ENCODE measurements at places on chromosomes 2 and 18.
A peak's percentile ranks its signal among the peaks of the same experiment; 100 is the strongest.

- DNase-seq = peak; percentile 82
Observed at GRCh38 chr18:77063260-77063659, 69.3 kb downstream of the MBP start.

DNA sequence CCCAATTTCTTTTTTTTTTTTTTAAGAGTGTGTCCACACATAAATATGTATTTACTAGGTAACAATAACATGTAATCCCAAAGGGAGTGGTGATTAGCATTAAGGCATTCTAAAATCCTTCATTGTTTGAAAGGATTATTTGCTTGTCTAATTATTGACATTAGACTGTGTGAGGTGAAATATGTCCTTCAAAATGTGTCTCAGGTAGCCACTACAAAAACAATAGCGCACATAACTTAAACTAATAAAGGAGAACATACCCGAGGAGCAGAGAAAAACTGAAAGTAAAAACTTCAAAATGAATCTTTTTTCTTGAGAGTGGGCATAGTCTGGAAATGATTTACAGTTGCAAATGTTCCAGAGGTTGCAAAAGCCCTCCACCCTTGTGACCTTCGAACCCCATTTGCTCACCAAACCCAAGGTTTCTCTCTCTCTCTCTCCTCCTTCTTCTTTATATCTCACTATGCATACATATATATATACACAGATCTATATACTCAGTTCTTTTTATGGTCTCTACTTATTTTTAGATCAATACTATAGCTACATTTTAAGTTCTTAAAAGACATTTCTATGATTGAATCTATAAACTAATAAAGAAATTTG is 24.4 kb upstream of the FRZB start:
- DNase-seq = no peak

GRCh38 chr2:179671043-179671981 is 190.1 kb downstream of the ZNF385B start:
- DNase-seq = no peak

DNA sequence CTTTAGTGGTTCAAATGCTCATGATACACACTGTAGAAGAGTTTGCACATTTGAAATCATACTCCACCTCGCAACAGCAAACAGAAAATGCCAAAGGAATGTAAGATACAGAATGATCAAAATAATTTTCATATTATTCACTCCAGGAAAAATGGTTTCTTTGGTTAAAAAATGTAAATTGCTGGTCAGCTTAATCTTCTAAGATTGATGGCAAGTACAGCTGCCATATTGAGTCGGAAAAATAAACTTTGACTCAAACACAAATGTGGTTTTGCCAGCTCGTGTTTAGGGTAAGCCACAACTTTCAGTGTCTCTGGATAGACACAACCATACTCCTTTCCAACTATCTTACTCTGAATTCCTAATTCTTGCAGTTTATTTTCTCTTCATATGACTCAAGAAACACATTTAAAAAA is 154.9 kb upstream of the SMIM21 start:
- DNase-seq = no peak

DNA sequence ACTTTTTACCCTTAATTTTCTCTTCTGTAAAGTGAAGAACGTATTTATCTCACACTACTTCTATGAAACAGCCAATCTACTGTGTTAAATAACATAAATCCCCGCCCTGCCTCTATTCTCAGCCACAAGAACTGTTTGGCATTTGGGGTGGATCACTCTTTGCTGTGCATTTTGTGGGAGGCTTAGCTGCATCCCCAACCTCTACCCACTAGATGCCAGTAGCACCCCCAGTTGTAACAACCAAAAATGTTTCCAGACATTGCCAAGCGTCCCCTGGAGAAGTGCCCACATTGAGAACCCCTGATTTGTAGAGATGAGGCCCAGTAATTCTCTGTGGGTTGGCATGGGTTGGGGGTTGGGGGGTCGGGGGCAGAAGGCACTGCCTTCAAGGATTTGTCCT is 94.7 kb upstream of the BOD1L2 start:
- DNase-seq = no peak

DNA sequence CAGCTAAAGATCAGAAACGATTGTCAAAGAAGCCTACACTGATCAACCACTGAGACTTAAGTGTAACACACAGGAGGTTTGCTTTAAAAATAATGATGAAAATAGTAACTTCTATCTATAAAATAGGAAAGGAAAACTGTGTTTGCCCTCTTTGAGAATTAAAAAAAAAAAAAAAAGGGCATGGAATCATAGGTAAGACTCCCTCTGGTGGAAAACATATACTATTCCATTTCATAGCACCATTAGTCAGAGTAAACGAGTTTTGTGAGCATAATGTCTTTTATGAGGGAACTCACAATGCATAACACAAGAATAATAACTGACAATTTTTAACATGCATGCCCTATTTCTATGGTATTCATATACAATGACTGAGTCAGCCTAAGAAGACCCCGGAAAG is 36.3 kb downstream of the SLC35F5 start:
- DNase-seq = no peak

- no peak for DNase-seq
Observed at GRCh38 chr2:11077411-11077810, 77.9 kb upstream of the SLC66A3 start.

GRCh38 chr2:96225016-96225533 is 16.4 kb upstream of the STARD7 start:
- no peak for DNase-seq

DNA sequence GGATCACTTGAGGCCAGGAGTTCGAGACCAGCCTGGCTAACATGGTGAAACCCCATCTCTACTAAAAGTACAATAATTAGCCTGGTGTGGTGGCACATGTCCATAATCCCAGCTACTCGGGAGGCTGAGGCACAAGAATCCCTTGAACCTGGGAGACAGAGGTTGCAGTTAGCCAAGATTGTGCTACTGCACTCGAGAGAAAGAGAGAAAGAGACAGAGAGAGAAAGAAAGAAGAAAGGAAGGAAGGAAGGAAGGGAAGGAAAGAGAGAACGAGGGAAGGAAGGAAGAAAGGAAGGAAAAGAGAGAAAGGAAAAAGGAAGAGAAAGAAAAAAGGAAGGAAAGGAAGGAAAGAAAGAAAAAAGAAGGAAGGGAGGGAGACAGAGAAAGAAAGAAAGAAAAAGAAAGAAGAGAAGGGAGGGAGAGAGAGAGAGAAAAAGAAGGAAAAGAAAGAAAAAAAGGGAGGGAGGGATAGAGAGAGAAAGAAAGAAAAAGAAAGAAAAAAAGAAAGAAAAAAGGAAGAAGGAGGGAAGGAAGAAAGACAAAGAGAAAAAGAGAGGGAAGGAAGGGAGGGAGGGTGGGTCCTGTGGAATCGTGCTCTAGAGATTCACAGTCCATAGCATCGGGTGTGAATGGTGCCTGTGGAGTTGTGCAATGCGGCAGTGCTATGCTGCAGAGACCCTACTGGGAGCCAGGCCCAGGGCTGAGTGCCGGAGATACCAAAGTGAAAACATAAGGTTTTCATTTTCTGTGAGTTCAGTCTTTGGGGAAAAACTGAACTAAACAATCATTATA is 4.6 kb upstream of the SDC1 start:
- no peak for DNase-seq

DNA sequence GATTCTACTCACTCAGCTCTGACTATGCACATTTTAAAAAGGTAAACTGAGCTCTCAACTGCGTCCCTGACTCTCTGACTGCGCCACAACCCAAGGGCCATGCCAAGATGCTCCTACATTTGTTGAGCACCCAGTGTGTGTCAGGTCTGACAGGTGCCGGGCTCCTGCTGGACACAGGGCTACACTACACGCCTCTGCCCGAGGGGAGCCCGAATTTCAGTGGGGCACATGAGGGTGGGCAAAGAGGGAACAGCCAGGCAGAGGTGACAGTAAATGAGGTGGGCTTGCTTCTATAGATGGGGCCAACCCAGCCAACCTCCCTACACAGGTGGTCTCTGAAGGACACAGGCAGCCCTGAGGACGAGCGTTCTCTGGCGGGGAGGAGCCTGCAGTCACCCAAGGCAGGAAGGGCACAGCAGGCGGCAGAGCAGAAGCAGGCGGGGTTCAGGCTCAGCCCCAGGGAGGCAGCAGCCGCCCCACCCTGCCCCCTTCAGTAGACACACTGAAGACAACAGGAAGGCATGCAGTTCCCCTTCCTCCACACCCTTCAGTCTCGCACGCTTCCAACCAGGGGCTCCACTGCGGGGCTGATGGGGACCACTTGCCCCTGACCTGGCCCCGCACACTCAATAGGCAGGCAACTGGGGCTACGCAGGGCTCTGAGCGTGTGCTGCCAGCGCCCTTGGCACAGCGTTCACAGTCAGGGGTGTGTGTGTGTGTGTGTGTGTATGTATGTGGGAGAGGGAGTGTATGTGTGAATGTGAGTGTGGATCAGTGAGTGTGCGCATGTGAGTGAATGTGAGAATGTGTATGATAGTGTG is 98.4 kb downstream of the UXS1 start:
- peak; percentile 85 for DNase-seq

DNA sequence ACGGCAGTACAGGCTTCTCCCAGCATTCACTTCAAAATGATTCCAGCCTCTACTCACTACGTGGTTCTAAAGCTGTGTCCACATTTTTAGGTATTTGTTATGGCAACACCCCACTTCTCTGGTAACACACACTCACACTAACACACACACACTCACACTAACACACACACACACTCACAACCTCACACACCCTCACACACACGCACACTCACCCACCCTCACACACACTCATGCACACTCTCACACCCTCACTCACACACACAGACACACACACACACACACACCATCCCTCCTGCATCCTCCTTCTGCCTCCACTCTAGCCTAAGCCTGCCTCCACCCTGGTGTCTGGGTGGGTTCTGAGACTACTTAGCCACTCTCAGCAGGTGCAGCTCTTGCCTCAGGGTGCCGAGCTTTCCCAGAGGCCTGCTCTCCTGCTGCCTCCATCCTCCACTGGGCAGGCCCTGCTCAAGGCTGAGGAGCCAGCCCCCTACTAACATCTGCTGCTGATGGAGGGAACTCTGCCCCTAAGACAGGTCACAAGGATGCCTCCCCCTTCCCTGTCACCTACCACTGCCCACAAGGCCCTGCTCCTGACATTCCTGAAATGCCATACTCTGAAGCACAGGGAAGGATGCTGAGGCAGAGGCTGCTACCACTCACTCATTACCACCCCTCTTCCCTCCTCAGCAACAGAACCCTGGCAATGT is 63.9 kb downstream of the NCAPH start:
- DNase-seq = no peak

Measured in CD4-positive, alpha-beta T cell treated with Interleukin-15 for 4 hours (primary cell).